ENCODE measurements at places on chromosomes 12 and 14. TPM values are rescaled to one million over a fixed set of nuclear protein-coding genes. Genes with fewer than 3 reads are reported as not detected.

OAS2 gene
- 157 TPM for total RNA-seq

AKAP5 gene
- total RNA-seq, result 0.10 TPM

DNA sequence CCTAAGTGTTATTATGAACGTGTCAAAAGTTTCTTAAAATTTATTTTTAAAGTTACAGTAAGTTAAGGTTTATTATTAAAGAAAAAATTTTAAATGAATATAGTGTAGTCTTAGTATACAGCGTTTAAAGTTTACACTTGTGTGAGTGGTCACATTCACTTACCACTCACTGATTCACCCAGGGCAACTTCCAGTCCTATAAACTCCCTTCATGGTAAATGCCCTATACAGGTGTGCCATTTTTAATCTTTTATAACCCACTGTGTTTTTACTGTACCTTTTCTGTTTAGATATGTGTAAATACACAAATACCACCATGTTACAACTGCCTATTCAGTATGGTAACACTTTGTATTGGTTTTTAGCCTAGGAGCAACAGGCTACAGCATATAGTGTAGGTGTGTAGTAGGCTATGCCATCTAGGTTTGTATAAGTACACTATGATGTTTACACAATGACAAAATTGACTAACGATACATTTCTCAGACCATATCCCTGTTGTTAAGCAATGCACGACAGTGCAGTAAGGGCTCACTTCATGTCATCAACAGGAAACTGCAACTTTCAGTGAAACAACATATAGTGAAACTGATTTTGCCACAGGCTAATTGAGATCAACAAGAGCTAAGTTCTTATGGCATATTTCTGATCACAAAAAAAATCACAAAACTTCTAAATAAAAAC lies 112.0 kb upstream of the TMCC3 start:
- no peak for DNase-seq

DNA sequence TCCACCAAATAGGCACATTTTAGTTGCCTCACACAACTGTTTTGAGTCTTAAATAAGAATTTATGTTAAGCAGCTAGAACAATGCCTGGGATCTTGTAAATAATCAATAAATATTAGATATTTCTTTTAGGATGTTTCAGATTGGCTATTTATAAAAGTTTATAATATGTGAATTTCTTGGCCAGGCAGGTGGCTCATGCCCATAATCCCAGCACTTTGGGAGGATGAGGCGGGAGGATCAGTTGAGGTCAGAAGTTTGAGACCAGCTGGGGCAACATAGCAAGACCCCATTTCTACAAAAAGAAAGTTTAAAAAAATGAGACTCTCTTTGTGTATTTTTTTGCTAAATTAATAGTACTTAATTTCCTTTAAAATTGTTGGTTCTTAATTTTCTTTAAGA lies 21.8 kb downstream of the ARG2 start:
- no peak for DNase-seq

DNA sequence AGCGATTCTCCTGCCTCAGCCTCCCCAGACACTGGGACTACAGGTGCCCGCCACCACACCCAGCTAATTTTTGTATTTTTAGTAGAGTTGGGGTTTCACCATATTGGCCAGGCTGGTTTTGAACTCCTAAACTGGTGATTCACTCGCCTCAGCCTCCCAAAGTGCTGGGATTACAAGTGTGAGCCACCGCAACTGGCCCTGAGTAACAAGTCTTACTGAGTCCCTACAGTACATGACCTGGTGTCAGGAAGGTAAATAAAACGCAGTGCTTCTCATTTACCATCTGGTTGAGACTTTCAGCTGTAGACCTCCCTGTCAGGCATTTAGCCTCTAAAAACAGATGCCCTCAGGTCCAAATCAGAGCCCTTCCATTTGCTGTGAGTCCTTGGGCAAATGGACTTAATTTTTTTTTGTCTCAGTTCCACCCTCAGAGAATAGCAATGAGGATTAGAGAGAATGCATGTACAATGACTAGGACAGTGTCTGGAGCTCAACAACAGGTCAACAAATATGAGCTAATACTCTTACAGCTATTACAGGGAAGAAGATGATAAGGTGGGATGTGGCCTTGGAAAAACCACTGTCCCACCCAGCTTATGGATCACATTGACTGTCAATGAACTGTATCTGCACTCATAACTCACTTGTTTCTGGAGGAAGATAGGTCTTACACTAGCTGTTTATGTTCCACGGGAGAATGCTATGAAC lies 70.5 kb downstream of the PHLDA1 start:
- no peak for DNase-seq

Data from foreskin keratinocyte (primary cell).